RWPE1 (cell line): ENCODE measurements at places on chromosomes 11 and 22.

DNA sequence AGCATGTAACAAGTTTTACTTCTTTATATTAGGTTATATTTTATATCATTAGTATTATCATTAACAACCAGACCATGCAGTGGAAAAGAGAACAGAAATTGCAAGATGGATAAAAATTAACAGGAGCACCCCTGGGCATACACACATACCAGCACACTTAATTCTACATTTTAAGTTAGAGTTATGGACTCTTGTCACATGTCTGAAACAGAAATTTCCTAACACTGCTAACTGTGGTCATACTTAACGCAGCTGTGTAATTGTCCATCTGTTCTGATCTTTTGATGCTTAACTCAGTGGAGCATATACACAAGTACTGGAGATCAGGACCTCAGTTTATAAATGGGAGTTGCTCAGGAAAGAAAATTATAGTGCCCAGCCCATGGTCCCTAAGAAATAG lies 358 bp downstream of the OR52H1 start:
- no peak for DNase-seq

DNA sequence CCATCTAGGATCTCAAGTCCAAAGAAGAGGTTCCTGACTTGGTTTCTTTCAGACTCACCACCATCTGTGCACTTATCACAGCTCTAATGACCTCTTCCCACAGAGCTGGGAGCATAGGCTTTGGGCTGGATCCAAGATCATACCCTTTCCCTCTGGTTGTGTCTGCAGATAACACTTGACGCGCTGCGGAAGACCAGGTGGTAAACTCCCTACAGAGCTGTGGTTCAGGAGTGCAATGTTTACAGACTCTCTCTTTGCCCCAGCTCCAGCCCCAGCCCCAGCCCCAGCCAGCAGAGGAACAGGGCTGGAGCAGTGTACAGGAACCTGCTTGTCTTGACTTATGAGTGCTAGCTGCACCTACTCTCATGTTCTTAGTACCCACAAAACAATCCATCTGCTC lies 274.4 kb upstream of the SYN3 start:
- no peak for DNase-seq

DNA sequence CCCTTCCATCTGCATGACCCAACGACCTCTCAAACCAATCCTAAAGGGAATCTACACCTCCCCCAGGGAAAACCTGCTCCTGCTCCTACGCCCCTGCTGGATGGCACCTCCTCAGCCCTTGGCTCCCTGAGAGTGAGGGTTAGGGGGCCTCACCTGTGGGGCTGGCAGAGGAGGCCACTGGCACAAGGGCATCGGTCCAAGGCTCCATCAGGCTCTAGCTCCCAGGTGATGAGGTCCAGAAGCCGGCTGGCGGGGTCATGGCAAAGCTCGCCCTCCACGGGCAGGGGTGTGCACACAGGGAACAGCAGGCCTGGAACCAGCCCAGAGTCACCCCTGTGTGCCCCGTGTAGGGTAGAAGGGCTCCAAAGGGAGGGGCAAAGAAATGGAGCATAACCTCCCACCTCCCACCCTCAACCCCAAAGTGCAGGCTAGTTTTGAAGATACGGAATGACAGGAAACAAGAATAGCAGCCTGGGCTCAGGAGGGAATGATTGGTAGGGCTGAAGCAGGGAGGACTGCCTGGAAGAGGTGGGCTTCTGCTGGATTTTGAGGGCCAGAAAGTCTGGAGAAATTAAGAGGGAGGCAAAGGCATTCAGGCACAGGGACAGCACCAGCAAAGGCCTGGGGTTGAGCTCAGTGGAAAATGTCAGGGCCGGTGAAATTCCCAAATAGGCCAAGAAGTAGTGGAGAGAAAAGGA lies 42.6 kb downstream of the DKK3 start:
- DNase-seq: no peak

DNA sequence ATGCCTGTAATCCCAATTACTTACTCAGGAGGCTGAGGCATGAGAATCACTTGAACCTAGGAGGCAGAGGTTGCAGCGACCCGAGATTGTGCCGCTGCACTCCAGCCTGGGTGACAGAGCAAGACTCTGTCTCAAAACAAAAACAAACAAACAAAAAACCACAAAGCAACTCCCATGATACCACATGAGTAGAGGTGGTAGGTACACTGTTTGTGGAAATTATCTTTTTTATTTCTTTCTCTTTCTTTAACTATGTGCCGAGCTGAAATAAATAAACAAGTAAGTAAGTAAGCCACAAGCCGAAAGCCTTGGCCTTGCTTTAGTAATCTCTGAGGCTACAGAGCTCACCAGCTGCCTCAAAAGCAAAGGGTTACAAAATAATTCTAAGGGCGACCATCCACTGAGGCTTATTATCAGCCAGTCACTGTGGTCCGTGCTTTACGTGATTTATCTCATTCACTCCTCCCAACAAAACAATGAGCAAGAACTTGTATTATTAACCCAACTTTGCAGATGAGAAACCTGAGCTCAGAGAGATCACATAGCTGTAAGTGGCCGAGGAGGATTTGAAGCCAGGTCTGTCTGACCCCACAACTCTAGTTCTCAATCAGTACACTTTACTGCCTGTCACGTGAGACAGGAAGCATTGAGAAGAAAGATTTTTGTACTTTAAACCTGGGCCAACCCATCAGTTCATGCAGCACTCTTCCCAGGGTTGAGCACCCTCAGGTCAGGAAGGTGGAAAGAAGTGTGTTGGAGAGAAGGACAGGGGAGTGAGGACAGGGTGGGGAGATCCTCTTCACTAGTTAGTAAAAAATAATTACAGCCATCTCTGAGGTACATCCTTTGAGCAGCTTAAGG lies 69.8 kb upstream of the MTMR2 start:
- DNase-seq: no peak

DNA sequence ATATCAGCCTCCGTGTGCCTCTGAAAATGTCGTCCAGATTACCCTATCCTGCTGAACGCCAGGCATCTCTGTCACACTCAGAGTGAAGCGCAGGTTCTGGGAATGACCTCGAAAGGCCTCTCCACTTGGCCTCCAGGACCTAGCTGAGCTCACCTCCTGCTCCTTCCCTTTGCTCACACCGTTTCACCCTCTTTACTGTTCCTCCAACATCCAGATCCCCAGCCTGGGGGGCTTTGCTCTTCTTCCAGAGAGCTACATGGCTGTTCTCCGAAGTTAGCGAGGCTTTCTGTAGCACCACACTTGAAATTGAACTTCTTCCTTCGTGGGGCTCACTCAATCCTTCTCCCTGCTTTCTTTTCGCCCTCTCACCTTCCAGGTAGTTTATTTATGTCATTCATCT lies 27.9 kb downstream of the GLB1L2 start:
- DNase-seq: no peak

GRCh38 chr22:26648011-26648497 lies 9.3 kb upstream of the MIAT start:
- DNase-seq: no peak

DNA sequence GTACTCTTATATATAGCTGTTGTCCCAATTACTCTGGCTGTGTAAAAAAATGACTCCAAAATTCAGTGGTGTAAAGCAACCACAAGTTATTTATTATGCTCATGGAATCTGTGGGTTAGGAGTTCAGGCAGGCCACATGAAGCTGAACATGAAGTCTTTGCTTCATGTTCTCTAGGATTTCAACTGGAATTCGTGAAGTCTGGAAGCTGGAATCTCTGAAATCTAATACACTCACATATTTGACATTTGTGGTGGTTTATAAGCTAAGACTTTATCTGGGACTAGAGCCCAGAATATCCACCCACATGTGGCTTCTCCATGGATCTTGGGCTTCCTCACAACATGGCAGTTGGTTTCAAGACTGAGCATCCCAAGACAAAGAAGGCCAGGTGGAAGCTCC lies 430.6 kb downstream of the MIAT start:
- no peak for DNase-seq

DNA sequence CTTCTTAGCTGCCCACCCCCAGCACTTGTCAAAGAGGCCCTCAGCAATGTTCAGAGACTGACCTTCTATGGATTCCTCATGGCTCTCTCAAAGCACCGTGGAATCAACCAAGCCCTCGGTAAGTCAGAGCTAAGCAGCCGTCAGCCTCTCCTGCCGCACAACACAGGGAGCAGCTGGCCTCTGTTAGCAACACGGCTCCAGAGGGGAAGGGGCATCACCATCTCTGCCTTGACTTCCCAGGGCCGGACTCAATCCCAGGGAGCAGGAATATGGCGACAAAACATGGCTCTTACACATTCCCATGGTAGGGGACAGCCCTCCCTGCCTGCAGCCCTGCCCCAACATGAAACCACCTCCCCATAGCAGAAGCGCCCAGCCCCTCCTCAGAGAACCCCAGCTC lies 18.9 kb downstream of the ARFGAP2 start:
- DNase-seq: no peak

- peak; percentile 81 for DNase-seq
Observed at GRCh38 chr22:23521441-23522113, 58.5 kb downstream of the IGLL1 start.

DNA sequence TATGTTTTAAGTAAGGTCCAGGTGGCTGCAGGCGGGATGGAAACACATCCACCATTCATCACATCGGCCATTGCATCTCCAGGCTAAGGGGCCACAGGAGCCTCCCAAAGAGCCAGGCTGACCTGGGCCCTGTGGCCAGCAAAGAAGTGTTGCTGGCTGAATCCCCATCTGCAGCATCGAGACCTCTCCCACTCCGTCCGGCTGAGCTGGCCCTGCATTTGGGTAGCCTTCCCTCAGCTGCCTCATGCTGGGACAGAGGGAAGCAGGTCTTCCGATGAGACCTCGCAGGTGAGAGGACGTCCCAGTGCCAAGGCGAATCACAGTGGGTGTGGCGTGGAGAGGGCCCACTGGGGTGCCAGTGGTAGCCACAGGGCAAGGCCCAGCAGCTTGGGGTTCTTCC lies 24.5 kb downstream of the RSPH14 start:
- DNase-seq: no peak

- DNase-seq: no peak
Observed at GRCh38 chr11:1853376-1854131, 670 bp downstream of the LSP1 start.

DNA sequence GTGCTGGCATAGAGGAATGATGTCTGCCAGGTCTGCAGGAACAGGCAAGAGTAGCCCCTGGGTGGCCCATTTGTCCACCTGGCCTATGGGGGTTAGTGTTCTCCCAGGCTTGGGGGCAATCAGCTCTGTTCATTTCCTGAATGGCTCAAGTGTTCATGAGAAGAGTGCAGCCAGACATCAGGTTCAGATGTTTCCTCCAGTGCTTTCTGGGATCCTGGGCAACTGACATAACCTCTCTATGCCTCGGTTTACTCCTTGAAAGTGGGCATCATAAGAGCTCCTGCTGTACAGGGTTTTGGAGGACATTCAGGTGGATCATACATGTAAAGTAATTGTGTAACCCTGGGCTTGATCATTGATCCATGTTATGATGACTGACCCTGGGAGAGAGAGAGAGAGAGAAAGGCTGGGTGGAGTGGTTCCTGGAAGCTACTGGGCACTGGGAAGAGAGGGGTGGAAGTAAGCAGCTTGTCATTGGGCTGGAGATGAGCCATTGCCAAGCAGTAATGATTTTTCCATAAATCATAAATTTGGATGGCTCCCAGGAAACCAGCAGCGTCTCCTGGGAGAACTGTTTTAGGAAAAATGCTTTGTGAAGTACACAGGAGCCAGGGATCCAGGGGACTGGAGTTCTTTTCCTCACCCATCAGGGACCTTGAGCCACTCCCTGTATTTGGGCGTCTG lies 30.2 kb upstream of the ACCSL start:
- no peak for DNase-seq

DNA sequence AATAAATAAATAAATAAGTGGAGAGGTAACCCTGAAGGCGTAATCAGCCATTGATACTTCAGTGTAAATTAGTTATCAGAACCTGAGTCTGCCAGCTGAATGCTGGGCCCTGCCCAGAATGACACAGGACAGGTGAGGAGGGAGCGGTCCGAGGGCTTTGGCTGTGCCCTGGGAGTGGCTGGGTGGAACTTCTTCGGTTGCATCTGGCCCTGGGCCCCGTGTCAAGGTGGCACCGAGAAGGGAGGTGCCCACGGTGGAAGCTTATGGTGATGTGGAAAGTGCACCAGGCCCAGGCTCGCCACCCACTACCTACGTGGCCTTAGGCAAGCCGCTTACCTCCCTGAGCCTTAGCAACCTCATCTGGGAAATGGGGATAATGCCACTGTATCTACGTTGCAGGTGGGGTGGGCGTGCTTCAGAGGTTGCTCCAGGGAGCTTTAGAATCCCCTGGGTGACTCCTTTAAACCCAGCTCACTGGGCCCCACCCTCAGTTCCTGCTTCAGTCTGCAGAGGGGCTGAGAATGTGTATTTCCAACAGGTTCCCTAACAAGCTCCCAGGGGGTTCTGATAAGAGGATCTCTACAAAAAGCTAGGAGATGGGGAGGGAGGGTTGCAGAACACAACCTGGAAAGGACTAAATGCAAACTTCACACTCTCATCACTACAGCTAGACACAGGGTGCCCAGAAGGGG lies 38.8 kb downstream of the TXN2 start:
- DNase-seq: no peak

- no peak for DNase-seq
Observed at GRCh38 chr11:77155082-77155475, 27.0 kb downstream of the MYO7A start.

DNA sequence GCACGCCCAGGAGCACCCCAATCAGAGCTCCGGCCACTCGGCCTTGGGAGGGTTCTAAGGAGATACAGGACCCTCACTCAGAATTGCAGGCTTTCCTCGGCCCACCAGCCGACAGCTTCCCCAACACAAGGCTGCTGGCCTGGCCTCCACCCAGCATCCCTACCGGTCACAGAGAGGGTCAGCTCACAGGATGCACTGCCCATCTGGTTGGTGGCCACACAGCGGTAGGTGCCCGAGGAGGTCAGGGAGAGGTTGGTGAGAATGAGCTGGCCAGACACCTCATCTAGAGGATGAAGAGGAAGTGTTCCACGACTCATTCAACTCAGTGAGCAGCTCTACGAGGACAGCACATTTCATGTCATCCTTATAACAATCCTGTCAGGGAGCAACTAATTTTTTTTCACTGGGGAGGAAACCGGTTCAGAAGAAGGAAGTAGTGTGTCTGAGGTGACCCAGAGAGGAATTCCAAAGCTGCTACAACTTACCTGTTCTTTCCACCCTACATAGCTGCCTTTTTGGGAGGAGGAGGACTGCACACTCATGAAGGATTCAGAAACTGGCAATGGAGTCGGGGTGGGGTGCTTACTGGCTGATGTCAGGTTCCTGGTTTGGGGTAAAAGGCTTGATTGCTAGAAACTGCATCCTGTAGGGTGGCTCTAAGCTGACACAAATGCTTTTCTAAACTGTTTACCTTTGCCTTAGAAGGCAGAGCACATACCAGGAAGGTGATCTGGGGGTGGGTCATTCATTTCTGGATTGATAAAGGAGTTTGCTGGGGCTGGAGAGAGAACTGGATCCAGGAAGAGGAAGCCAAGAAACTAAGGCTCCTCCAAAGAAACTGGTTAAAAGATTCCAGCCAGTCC lies 3.3 kb downstream of the VSIG2 start:
- DNase-seq: no peak

DNA sequence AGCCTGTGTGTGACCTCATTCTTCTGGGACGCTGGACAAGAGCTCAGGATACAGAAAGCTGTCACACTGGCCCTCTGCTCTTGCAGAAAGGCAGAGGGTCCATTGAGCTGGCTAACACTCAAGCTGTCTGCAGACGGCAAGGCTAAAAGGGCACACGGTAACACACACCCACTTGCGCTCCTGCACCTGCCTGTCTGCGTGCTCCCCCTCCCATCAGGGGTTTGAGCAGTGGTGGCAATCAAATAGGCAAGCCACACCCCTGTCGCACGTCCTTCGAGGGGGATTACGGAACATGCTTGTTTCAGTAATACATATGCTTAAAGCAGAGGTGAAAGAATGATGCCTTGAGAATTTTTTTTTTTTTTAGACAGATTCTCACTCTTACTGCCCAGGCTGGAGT lies 7.1 kb upstream of the QSER1 start:
- no peak for DNase-seq

- no peak for DNase-seq
Observed at GRCh38 chr11:126133901-126134300, 71.2 kb upstream of the CDON start.
